ENCODE measurements at places on chromosomes 6 and 20.

- DNase-seq = no peak
Measured at GRCh38 chr6:170102038-170102437, 188.8 kb downstream of the DLL1 start.

GRCh38 chr6:165644586-165645266 is 18.3 kb downstream of the PDE10A start:
- DNase-seq = no peak

DNA sequence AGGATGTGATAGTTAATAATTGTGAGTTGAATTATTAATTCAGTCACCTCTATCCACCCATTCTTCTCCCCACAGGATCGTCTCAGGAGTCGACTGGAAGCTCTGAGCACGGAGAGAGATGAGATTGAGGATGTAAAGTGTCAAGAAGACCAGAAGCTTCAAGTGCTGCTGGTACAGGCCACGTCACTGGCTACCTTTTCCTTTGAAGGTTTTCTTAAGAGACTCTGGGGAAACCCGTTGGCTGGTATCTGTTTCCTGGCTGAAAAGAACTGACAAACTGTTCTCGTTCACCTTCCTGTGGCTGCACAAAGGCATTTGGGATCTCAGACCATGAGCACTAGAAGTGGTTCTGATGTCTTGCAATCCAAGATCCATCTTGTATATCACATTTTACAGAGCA is 3.8 kb downstream of the TRIM15 start:
- DNase-seq = no peak

GRCh38 chr6:32371229-32371628 is 474 bp downstream of the TSBP1 start:
- DNase-seq = peak; percentile 36

- no peak for DNase-seq
Measured at GRCh38 chr20:57134804-57135203, 131.6 kb downstream of the BMP7 start.

- DNase-seq = no peak
Measured at GRCh38 chr6:167079853-167080297, 43.0 kb upstream of the CCR6 start.

DNA sequence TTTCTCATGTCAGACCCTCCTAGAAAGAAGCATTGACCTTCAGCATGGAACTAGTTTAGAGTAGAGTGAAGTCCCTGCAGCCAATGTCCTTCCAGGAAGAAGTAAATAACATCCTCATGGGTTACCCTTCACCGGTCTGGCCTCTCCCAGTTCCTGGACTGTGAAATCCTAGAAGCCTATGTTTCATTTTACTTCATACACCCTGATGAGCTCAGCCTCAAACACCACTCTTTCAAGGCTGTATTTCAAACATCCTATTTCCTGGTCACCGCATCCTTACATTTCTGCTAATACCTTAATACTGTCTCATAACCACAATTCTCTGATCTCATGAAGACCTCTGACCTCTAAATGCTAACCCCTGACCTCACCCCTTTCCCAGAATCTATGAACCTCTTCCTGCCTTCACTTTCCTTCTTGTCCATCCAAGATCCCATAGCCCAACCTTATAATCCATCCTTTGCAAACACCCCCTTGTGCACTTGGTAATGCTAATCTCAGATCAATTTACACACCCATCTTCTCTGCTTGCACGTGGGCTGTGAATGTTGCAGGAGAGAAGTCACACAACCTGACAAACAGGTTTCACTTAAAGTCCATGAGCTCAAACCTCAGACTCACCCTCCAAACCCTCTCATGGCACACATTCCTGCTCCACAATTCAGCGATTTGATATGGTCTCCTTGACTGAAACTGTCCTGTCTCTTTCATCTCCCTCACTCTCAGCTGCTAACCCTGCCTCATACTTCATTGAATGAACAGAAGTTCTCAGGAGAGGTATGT is 30.2 kb downstream of the SLC2A10 start:
- no peak for DNase-seq

DNA sequence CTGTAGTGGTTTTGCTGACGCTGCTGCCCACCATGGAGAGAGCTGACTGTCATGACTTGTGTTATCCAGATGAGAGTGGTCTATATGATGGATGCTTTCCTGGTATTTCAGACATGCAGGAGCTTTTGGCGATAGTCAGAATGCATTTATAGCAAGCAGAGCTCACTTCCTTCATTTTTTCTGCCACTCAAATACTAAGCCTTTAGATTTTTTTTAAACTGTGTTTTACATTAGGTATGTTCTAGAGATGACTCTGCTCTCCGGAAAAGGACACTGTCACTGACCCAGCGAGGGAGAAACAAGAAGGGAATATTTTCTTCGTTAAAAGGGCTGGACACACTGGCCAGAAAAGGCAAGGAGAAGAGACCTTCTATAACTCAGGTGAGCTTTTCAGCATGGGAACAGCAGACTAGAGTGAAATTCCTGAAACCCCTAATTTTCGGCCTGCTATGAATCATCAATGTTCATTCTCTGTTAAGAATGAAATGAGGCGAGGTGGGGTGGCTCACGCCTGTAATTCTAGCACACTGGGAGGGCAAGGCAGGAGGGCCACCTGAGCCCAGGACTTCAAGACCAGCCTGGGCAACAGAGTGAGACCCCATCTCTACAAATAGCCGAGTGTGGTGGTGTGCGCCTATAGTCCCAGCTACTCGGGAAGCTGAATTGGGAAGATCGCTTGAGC is 98.6 kb upstream of the CLDN20 start:
- no peak for DNase-seq

GRCh38 chr6:69570106-69570505 is 226.7 kb downstream of the LMBRD1 start:
- peak; percentile 57 for DNase-seq

DNA sequence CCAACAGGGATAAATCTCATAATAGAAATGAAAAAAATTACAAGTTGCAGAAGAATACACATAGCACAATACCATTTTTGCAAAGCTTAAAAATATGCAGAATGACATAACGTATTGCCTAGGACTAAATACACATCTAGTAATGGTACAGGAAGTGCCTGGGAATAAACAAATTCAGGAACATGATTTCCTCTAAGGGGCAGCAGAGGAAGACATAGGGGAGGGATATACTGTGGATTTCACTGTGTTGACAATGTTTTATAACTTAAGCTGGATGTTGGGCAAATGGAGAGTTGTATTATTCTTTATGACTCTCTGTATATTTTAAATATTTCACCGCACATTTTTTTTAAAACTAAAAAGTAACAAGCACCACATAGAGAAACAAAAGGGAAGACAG is 5.6 kb upstream of the GLO1 start:
- DNase-seq = no peak

GRCh38 chr6:101286146-101286545 is 107.4 kb upstream of the GRIK2 start:
- DNase-seq = no peak

DNA sequence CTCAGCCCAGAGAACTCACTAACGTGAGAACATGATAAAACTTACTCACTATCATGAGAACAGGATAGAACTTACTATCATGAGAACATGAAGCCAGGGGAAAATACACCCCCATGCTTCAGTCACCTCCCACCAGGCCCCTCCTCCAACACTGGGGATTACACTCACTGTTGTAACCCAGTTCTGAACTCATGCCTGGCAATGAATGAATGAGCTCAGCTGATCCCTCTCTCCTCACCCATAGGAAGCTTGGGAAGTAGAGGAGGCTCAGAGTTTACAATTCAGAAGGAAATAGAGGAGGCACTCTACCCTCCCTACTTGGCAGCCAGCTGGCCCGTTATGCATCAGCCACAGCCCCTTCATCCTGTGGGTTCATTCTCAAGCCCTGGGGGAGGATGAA is 102.5 kb downstream of the EYA2 start:
- DNase-seq = no peak

GRCh38 chr6:29916741-29917140 is 25.6 kb upstream of the HLA-A start:
- DNase-seq = no peak

DNA sequence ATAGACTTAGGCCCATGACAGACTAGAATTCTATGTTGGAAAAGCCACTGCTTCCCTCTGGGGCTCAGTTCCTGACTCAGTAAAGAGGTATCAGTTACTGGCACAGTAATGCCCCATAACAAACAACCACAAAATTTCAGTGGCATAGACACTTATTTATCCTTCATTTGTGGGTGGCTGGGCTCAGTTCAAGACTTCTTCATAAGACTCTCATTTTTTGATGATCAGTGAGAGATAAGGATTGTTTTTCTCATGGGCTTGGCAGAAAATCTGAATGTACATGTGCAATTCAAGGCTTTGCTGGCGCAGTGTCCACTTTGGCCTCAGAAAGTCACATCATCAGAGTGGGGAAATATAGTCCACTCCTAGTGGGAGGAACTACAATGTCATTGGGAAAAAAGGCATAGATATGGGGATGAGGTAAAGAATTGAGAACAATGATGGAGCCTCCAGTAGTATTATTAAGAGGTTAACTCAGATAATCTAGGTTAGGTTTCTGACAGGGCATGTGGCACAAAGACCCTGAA is 384.6 kb upstream of the FLRT3 start:
- DNase-seq = peak; percentile 1

- DNase-seq = no peak
Measured at GRCh38 chr20:33404281-33404680, 3.0 kb upstream of the CDK5RAP1 start.

GRCh38 chr20:62792940-62793756 is 3.1 kb upstream of the MRGBP start:
- DNase-seq = no peak

GRCh38 chr6:16279243-16279642 is 40.9 kb downstream of the GMPR start:
- DNase-seq = no peak

- peak; percentile 39 for DNase-seq
Measured at GRCh38 chr20:48098866-48099265, 313.6 kb upstream of the SULF2 start.

DNA sequence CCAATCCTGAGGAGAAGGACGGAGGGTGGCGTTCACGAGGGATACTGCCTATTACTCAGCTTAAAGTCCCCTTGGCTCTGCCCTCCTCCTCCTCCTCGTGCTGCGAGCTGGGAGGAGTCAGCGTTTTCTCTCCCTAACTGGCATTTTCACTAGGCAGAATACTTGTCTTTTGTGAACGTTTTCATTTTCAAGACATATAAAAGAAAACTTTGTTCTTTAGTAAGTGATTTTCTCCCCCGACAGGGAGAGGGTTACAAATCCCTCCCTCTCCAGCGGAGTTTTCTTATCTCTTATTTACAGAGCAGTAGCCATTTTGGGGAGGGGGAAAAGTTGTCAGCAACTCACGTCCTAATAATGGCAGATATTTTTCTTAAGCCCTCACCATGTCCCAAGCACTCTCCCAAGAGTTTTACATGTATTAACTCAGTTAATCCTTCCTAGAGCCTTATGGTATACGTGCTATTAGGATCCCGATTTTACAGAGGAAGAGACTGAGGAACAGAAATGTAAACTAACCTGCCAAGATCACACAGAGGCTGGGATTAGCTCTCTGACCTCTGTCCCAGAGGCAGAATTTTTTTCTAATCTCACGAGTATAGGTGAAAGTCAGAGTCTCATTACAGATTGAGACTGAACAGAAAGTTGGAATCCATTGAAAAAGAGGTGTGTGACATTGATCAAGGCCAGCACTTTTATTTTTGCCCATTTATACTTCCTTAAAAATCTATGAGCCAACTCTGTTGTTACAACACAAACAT is 30.0 kb upstream of the ZNF217 start:
- DNase-seq = peak; percentile 81

GRCh38 chr6:138601128-138601527 is 101.8 kb upstream of the NHSL1 start:
- no peak for DNase-seq

- no peak for DNase-seq
Measured at GRCh38 chr6:164035900-164036485, 621.5 kb downstream of the QKI start.

- DNase-seq = no peak
Measured at GRCh38 chr6:54156650-54157250, 45.5 kb downstream of the MLIP start.

DNA sequence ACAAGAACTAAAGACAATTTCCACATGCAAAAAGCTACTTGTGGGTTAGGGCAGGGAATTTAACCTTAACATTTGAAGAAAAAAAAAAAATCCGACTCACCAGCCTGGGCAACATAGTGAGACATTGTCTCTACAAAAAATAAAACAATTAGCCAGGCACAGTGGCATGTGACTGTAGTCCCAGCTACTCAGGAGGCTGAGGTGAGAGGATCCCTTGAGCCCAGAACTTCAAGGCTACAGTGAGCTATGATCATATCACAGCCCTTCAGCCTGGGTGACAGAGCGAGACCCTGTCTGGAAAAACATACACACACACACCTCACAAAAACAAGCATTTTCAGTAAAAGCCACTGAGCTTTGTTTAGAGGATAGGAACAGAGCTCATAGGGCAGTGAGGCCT is 56.2 kb downstream of the ARHGAP18 start:
- no peak for DNase-seq

- DNase-seq = peak; percentile 62
Measured at GRCh38 chr20:15045246-15045645, 707.8 kb upstream of the FLRT3 start.

GRCh38 chr6:17423026-17423425 is 29.6 kb downstream of the CAP2 start:
- peak; percentile 25 for DNase-seq

DNA sequence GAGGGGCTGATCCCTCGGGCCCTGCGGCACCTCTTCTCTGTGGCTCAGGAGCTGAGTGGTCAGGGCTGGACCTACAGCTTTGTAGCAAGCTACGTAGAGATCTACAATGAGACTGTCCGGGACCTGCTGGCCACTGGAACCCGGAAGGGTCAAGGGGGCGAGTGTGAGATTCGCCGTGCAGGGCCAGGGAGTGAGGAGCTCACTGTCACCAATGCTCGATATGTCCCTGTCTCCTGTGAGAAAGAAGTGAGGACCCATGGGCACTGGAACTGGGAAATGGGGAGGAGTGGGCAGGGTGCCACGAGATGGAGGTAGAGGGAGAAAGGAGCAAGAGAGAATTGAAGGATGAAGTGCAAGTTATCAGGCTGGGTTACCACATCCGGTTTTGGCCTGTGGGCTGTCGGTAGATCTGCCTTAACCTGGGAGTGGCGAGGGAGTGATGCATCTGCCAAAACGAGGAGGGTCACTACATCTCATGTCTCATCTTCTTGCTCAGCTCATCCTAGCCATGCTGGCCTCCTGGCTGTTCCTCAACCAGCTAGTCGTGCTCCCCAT is 5.4 kb upstream of the PHF1 start:
- no peak for DNase-seq

DNA sequence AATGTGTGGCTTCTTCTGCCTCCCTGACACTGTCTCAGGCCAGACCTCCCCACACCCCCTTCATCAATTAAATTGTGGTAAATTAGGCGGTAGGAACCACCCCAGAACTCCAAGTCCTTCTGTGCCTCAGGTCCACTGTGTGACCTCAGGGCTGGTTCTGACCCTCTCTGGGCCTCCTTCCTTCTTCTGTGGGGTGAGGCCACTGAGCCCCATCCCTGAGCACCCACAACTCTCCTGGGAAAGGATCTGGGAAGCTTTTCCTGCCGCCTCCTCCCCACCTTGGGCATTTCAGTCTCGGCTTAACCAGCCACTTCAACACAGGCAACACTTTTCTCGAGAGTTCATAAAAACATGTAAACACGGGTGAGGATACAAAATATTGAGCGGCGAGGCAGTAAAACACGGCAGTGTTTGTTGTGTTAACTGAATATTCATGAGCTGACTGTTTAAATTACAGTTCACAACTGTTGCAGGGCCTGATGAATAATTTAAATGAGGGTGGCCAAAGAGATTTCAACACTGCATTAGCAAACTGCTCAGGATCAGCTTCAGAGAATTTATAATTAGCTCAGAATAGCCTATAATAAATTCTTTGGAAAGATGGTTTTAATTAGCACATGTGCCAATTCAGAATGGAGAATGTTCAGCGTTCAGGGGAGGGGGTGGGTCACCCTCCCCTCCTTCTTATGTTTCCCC is 112.1 kb downstream of the TOX2 start:
- peak; percentile 75 for DNase-seq

- DNase-seq = no peak
Measured at GRCh38 chr20:57325632-57326356, 3.8 kb upstream of the SPO11 start.

Measured in fibroblast of skin of right biceps (primary cell).